ENCODE measurements at places on chromosomes 5 and 9.

- DNase-seq, result no peak
Observed at GRCh38 chr5:139185589-139185988, 12.6 kb downstream of the SIL1 start.

DNA sequence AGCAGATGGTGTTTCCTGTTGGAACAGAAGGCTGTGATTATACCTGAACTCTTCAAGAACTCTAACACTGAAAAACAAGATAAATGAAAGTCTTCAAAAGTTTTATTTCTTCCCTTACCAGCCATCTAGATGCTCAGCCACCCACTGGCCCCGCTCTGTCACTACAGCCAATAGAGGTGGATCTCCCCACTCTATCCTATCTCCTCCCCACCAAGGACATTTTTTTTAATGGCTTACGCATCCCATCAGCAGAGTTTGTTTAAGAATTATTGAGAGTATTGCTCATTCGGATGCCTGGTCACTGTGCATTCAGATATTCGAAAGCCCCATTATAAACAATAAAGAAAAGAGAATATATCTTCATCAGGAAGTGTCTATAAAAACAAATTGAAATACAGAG is 159.4 kb downstream of the RASEF start:
- no peak for DNase-seq

- DNase-seq, result no peak
Observed at GRCh38 chr5:128762661-128763306, 202.5 kb upstream of the SLC27A6 start.

GRCh38 chr9:7348692-7349091 is 450.9 kb downstream of the DMAC1 start:
- DNase-seq, result no peak

GRCh38 chr9:77561331-77562018 is 86.6 kb downstream of the GNA14 start:
- no peak for DNase-seq

DNA sequence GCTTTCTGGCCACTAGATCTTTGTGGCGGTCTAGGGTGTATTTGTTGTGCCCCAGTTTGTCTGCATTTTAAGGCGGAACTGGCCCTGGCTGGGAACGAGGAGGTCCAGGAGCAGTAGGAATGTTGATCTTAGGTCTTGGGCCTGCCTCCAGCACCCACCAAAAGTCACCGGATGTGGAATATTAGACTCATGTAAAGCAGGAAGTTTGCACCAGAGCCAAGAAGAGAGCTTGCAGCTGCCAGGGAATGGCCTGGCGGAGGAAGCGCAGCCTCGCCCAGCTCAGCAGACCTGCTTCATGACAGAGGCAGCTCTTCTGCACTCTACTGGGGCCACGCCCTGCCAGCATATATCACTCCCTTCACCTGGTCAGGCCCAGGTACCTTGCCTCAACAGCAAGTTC is 3.3 kb downstream of the GPX3 start:
- DNase-seq, result no peak

Data from AG04450 (cell line).